ENCODE measurements at places on chromosomes 5 and 9.

DNA sequence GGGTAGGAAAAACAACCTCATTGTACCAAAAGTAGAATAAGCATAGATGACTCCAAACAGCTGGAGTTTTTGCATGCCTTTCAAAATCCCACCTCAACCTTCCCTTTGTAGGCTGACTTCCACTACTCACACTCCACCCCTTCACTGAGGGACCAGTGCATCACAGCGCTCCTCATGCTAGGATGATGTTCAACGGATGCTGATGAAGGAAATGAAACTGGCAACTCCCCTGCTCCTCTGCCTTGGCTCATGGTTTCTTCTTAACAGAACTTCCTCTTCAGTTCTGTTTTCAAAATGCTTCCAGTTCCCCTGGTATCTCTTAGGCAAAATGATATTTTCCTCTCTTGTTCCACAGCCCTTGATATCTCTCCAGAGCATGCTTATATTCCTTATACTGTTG is 29.0 kb downstream of the LIFR start:
- no peak for DNase-seq

DNA sequence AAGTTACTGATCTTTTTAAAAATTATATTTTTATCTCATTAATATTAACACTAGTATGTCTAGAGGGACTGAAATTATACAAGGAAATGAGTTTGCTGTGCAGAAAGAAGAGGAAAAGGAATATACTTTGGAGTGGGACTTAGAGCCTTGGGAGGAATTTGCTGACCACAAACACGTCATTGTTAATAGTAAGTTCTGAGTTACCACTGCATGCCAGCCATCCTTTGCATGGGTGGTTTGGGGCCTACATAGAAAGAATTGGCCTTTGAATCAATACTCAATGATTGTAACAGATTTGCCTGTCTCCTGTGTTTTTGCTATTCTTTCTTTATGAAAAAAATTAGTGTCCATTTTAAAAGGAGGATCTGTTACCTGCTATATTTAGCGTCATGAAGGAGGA is 232.6 kb upstream of the TNC start:
- DNase-seq: no peak

DNA sequence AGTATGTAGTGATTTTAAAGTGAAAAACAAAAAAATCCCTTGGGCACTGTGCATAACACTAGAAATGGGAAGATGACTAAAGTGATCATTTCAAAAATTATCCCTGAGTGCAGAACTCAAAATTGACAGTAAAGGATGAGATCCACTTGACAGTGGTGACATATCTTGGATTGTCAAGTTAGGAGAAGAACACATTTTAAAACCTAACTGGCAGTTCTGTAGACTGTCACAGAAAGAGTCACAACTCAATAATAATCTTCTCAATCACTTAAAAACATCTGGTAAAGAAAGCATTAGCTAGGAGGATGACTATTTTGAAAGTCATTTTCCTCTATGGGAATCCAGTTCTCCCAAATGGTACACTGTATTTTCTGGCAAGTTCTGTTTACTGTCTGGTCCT is 127.1 kb downstream of the PIP5K1B start:
- DNase-seq: no peak

- DNase-seq: no peak
These were observed 62.3 kb upstream of the TXNDC8 start for GRCh38 chr9:110399983-110400382.

DNA sequence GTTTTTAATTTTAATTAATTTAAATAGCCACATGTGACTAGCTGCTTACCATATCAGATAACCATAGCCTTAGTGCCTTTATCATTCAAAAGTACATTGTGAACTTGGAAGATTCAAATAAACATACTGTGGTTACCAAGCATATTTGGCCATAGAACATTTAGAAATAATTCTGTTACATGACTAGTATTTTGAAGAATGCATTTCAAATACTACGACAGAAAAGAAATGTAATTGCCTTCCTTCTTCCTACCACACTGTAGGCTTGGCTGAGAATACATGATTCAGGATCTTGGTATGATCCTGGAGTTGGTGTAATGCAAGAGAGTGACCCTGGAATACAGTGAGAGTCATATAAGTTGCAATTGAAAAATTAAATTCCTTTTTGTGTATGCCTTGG is 109.7 kb upstream of the PCA3 start:
- DNase-seq: no peak

GRCh38 chr9:115333277-115334070 is 215.5 kb upstream of the TNC start:
- DNase-seq: no peak

GRCh38 chr9:130701059-130702022 is 7.8 kb downstream of the EXOSC2 start:
- DNase-seq: no peak

GRCh38 chr5:139460455-139460854 is 2.1 kb downstream of the ECSCR start:
- no peak for DNase-seq

- no peak for DNase-seq
These were observed 45.5 kb upstream of the MPDZ start for GRCh38 chr9:13324988-13325387.

- no peak for DNase-seq
These were observed 729 bp upstream of the TMEM38B start for GRCh38 chr9:105693435-105694189.

GRCh38 chr9:120877276-120878034 is 467 bp upstream of the PHF19 start:
- no peak for DNase-seq

DNA sequence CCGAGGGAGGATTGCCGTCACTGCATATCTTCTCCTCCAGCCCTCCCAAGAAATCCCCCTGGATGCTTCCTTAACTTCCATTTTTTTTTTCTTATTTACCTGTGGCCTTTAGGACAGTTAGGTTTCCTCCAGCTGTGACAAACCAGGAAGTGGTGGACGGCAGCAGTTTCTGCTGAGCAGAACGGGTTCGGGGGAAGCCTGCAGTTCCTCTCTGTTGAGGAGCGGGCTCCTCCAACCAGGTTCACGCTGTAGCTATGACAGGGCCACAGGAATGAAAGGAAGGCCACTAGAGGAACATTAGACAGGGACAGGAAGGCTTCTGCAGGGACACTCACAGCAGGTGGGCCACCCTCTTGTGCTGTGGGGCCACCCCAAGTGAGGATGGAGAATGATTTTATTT is 76.7 kb upstream of the SYK start:
- DNase-seq: no peak

DNA sequence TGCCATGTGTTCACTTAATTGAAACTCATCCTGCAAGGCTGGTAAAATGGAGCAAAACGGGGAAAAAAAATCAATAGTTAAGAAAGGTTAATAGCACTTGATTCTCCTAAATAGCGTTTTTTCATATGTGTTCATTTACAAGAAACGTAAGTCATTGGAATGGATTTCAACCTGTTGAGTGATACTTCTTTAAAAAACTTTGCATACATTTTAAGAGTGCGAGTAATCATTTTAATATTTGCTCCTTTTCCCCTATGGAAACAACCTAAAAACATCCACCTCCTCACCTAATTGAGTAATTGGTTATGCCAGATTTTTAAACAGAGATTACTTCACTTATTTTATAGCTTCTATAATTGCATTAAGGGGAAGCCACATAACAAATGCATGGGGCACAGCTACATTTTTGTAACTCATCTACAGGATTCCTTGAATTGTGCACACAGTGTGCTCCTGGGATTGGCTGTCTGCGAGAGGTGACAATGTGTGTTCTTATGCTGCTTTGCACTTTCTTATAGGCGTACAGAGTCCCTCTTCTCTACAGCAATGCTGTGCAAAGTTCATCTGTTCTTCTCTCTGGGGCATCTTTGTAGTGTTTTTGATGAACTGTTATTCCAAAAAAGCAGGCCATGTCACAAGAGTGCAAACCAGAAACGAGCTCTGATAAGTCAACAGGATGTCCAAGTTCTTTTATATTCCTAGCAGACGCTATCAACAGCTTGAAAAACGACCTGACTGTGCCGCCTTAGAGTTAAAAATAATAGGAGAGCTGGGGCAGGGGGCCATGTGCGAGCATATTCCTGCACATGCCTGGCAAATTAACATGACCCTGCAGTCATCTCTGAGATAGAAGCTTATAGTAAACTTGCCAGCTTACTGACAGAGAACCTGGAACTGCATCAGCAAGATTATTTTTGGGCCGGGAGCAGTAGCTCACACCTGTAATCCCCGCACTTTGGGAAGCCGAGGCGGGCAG is 117.9 kb downstream of the GOLPH3 start:
- no peak for DNase-seq

DNA sequence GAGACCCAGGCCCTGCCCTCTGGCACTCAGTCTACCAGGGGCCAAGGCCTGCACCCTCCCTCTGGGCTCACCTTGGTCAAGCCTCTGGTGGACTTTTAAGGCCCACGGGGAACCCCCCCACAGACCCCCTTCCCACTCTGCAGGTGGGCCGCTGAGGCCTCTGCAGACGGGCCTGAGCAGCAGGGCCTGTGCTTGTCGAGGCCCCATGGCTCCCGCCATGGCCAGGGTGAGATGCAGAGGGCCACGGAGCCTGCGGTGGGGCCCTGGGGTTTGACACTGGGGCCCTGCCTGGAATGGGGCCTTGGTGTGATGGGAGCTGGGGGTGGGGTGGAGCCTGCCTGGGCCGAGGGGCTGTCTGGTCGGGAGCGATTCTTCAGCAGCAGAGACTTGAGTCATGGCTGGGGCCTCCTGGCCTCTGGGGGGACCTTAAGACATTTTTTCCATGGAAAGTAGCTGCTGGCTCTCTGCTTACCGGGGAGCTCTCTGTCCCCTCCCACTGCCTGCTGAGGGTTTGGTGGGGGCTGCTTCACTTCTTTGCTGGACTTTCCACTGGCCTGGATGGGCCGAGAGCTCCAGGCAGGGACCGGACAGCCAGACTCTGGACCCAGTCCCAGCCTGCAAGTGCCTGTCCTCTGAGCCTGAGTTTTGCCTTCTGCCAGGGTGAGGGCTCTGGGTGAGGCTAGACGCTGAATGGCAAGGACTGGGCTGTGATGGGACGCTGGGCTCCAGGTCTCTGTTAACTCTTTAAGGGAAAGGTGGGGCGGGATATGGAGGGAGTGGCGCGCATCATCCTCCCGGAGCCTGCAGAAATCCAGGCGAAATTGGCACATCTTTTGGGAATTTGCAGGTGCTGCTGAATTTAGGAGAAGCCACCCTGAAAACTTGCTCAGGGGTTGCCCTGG is 132.2 kb downstream of the RXRA start:
- no peak for DNase-seq

GRCh38 chr9:95494022-95494415 is 22.8 kb downstream of the PTCH1 start:
- DNase-seq: peak; percentile 15

- no peak for DNase-seq
These were observed 78.2 kb upstream of the RXRA start for GRCh38 chr9:134247918-134248631.

DNA sequence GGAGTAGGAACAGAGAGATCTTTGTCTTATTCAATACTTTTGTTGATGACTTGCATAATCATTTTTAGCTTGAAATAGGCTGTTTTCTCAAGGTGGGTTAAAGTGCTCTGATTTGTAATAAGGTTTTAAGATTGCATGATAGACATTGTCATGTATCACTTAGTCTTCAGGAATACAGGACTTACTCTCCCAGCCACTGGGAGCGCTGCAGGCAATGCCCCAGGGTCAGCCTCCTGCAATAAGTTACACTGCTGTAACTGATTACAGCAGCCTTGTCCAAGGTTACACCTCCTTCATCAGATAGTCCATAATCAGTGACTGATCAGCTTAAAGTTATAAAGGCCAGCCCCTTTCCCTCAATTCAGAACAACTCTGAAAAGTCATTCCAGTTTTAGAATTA is 218.6 kb downstream of the ESM1 start:
- DNase-seq: no peak

- DNase-seq: no peak
These were observed 30.2 kb downstream of the TJP2 start for GRCh38 chr9:69204326-69204725.

GRCh38 chr9:105842023-105842644 is 147.8 kb downstream of the TMEM38B start:
- no peak for DNase-seq

DNA sequence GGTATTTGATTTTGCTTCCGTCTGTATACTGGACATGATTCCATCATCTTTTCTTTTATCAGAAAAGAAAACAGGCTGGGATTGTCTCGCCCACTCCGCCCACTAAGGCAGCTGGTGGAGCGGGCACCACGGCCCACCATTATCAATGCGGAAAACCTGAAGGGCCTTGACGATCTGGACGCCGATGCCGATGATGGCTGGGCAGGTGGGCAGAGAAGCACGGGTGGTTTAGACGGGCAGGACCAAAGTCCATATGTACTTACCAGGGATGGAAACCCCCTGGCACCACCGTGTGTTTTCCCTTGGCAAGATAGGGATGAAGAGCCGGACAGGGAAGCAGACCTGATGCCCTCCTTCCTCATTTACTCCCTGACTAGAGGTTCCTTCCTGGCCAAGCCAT is 53.7 kb downstream of the PRRC2B start:
- no peak for DNase-seq

GRCh38 chr9:6029604-6030274 is 14.3 kb upstream of the RANBP6 start:
- DNase-seq: no peak

DNA sequence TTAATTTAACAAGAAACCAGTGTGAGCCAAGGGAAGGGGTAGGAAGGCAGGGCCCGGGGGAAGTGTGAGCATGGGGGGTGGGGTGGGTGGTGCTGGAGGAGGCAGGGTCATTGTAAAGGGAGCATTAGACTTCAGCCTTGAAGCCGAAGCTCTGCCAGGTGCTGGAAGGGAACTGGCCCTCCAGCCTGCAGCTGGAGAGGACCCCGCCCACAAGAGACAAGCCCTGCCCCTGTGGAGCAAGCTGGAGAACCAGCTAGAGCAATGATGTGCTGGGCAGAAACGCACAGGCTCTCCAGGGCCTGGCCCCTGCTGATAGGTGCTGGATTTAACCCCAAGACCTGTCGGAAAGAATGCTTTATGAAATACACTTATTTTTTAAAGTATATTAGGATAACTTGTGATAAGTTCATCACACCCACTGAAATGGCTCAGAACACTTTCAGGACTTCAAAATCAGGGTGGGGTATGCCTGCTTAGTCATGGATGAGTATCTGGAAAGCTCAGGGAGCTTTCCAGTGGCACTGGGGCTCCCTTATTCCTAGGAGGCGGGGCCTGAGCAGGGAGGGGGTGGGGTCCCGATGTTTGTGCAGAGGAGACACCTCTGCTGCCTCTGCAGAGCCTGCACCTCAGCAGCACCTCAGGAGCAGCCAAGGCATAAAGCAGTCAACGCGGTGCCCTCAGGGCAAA is 27.1 kb downstream of the UBE2QL1 start:
- peak; percentile 94 for DNase-seq

DNA sequence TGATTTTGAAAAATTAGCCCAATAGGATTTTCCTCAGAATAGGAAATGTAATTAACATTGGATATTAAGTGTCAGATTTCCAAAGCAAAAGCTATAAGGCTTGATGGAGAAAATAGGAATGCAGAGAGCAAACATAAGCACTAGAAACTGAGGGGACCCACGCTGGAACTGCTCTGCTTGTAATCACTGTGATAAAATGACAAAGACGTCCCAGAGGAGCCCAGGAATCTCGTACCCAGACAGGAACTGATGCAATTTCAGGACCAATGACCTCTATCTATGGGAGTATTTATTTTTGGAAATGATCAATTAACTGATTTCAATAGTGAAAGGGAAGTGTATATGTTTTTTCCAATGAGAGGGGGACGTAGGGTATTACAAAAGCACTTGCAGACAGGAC is 714.5 kb upstream of the WWC1 start:
- DNase-seq: no peak

Measured in NCI-H187 treated with DMSO at 0.1 percent for 48 hours (cell line).